ENCODE measurements at places on chromosomes 4 and X.

DNA sequence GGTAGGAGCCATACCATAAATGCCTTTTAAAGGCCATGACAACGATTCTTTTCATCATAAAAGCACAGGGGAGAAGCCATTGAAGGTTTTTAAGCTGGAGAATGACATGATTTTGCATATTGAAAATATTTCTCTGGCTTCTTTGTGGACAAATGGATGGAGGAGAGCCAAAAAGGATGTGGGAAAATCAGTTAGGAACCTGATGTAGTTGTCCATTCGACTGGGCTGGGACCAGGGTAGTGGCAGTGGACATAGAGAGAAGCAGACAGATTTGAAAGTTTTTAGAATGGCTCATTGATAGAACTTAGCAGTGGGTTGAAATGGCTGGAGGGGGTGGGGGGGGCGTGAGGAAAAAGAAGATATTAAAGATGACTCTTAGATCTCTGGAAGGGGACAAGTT, 19.7 kb upstream of the MSN start:
- no peak for DNase-seq

- no peak for DNase-seq
Measured at GRCh38 chrX:55488593-55489313, 895 bp downstream of the USP51 start.

- no peak for DNase-seq
Measured at GRCh38 chr4:136392576-136392975, 1139.7 kb downstream of the PCDH18 start.

- DNase-seq: no peak
Measured at GRCh38 chr4:47050761-47051725, 19.7 kb downstream of the GABRB1 start.

- no peak for DNase-seq
Measured at GRCh38 chr4:19005211-19005610, 983.7 kb upstream of the LCORL start.

DNA sequence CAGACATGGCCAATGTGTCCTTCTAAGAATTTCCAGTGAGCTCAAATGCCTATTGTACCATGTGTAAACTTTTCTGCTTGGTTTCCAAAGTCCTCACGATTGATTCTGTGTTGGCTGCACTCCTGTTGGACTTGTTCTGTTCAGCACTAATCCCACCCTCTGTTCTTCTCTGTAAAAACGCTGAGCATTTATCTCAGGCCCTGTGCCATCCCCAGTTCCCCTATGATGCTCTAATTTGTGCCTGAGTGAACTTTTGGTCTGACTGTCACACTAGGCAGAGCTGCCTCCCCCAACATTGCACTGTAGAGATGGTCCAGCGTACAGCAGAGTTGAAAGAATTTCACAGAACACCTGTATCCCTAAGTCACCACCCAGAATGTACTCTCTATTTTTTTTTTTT, 76.1 kb upstream of the STS start:
- DNase-seq: no peak

Data from suppressor macrophage treated with lipopolysaccharide for 4 hours (primary cell).